ENCODE measurements at places on chromosomes 5 and 9.
A peak's percentile ranks its signal among the peaks of the same experiment; 100 is the strongest.

DNA sequence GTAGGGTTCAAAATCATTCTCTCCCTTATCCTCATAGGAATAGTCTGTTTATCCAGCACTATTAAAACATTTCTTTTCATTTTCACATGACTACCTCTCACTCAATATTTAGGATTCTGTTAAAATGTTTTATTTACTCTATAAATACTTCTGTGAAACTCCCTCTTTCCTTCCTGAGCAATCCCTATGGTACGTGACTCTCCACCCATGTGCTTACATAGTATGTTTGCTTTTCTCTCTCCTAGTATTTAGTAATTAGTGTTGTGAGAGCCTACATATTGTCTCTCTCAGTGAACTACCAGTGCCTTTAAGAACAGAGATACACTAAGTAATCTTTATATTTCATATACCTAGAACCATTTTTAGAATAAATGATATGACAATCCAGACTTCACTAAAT lies 46.0 kb downstream of the PTPRD start:
- DNase-seq, result no peak

GRCh38 chr9:2151171-2151570 lies 136.0 kb downstream of the SMARCA2 start:
- DNase-seq, result no peak

DNA sequence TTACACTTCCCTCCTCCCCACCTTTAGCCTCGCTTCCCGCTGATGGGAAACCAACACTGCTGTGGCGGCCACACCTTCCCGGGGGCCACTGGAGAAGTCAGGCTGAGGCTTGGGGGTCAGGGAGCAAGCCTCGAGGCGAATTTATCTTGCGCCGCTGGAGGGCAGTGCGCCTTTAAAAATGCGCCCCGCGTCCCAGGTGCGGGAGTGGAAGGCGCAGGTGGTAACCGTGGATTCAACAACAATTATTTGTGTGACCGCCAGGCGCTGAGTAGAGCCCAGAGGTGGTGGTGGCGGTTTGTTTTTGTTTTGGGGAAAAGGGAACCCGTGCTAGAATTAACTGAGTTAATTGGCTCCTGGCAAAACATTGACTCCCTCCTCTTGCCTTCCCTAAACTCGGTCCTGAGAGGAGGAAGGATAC lies 1.1 kb downstream of the CFAP77 start:
- peak; percentile 90 for DNase-seq

- no peak for DNase-seq
These were observed 70.3 kb downstream of the COL27A1 start for GRCh38 chr9:114225561-114226212.

DNA sequence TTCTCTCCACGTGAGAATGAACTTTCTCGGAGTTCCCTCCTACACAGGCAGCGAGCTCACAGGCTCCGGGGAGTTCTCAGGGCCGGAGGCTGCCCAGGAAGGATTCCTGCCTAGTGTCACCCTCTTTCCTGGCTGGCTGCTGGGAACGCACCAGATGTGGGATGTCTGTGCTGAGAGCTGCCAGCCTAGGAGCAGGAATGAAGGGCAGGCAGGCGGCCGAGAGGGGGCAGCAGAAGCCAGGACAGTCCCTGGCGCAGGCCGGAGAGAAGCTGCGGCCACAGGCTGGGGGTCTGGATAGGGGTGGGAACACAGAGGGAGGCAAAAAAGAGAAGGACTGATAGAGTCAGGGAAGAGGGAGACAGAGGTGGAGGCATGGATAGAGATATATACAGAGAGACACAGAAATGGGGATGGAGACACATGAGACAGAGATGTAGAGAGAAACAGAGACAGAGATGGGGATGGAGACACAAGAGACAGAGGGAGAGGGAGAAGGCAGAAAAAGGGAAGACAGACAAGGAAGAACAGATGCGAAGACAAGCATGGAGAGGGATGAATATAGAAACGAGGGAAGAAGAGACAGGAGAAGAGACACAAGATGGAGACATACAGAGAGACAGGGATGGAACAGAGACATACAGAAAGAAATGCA lies 25.3 kb upstream of the ENHO start:
- peak; percentile 48 for DNase-seq

DNA sequence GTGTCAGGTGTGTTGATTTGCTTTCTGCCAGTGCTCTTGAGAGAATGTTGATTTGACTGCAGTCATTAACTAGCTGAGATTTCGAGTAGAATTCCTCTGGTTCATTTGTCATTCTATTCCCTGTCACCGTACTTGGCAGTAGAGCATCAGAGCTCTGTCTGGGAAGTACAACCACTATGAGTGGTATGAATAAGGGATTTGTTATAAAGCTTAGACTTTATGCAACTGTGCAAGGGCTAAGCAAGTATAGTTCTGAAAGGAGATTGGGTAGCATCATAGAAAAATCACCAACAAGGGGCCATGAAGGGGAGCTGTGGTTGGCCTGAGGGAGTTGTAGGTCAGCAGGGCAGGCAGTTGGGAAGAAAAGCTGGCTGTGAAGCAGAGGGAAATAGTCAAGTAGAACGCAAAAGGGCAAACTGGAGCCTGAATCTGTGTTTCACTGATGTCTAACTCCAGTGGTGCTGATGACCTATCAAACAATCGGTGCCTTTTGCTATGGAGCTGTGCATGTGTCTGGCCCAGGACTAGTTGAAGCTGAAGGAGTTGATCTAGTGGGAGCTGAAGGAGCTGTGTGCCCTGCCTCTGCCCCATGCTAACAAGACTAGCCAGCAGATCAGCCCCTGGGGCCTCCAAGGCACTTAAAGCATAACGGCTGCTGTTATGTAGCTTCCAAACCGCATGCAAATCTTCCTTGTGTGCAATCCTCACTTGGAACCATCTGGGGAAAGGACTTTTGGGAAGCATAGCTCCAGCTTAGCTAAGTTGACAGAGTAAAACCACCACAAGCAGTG lies 110.0 kb downstream of the SLC28A3 start:
- DNase-seq, result no peak

DNA sequence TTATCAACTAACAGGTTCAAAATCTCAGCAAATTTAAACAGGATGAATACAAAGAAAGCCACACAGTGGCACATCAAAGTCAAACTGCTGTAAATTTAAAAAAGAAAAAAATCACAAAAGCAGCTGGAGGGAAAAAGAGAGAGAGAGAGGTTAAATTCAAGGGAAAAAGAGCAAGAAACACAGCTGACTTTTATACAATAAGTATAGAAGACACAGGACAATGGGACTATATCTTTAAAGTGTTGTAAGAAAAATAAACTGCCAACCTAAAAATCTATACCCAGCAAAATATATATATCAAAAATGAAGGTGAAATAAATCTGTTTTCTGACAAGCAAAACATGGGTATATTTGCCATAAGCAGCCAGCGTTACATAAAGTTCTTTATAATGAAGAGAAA lies 261.5 kb downstream of the TLE1 start:
- no peak for DNase-seq

DNA sequence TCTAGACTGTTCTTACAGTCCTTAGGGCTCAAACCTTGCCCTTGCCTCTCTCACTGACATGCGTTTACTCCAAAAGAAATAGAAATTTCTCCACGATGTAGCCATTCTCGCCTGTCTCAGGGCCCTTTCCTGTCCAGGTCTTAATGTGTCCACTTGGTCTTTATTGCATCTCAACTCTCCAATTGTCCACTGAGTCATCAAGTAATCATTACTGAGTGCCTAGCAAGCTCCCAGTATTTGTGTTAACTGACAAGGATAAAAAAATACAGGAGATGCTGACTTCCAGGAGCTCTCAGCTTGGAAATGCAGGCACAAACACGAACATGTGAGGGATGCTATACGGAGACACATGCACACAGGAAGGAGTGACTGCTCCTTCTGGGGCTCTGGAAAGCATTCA lies 147.3 kb downstream of the ARSB start:
- no peak for DNase-seq

GRCh38 chr5:93497096-93497495 lies 83.9 kb downstream of the NR2F1-AS1 start:
- no peak for DNase-seq

DNA sequence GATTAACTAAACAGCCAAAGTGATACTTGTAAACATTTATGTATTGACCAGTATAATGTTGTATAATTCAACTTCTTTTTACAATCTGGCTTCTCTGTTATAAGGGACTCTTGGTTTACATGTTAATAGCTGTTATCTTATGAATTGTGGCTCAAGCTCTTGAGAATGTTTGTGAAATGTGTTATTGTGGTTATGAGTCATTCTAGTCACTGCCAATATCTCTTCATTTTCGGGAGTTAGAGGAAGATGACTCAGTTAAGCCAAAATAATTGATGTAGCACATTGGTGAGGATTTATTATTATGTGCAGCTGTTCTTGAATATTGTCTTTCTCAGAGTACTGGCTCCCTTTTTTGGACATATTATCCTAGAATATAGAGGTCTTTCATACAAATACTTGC lies 655.2 kb upstream of the RIOK2 start:
- no peak for DNase-seq

DNA sequence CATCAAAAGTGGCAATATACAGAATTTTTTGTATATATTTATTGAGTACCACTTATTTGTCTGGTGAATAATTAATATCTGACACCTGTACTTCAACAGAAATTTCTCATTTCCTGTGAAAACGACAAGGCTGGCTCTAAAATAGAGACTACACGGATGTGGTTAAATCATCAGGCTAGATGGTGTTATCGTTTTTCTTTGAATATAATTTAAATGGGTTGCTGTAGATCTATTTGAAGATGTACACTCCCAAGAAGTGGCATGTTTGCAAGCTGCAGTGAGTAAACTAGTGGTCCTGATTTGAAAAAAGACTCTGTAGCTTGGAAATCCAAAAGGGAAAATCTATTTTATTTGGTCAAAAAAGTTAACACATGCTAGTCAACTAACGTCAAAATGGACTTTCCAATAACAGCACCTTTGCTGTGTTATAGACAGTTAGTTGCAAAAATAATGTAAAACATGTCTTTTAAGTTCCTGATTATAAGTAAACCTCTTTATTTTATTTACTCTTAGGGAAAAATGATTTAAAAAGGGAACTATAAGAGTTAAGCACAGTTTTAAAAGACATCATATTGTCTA lies 13.8 kb downstream of the ST8SIA4 start:
- DNase-seq, result no peak

GRCh38 chr9:19967216-19967887 lies 178.5 kb upstream of the SLC24A2 start:
- peak; percentile 29 for DNase-seq

GRCh38 chr5:149658299-149658698 lies 71.8 kb upstream of the PPARGC1B start:
- DNase-seq, result no peak

All from COR-L47 (cell line).